ENCODE measurements at places on chromosomes 1 and 21.

GRCh38 chr1:231665726-231666125 is 39.1 kb downstream of the DISC1 start:
- DNase-seq: no peak

DNA sequence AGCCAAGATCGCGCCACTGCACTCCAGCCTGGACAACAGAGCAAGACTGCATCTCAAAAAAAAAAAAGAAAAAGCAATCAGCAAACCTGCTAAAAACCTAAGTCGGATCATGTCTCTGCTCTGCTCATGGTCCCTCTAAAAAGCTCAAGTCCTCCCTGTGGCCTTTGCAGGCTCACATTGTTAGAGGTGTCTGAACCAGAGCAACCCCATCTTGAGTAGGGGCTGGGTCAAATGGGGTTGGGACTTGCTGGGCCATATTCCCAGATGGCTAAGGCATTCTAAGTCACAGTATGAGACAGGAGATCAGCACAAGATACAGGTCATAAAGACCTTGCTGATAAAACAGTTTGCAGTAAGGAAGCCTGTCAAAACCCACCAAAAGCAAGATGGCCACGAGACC is 3.0 kb upstream of the DRAXIN start:
- DNase-seq: no peak

DNA sequence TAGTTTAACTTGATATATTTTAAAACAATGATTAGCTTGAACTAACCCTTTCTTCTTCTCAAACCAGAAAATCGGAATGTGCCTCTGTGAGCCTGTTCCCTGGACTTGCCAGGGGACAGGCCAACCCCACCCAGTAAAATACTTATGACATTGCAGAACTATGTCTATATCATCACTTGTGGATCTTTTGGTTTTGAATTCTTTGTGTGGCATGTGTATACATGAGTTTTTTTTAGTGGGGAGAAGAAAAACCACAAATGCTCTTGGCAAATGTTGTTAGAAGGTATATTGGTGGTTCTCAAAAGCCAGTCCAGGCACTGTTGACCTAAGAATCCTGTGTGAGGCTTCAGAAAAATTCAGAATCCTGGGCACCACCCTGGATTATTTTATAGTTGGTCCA is 347.4 kb downstream of the SIPA1L2 start:
- no peak for DNase-seq

GRCh38 chr1:186761358-186761757 is 67.4 kb upstream of the PLA2G4A start:
- DNase-seq: no peak

DNA sequence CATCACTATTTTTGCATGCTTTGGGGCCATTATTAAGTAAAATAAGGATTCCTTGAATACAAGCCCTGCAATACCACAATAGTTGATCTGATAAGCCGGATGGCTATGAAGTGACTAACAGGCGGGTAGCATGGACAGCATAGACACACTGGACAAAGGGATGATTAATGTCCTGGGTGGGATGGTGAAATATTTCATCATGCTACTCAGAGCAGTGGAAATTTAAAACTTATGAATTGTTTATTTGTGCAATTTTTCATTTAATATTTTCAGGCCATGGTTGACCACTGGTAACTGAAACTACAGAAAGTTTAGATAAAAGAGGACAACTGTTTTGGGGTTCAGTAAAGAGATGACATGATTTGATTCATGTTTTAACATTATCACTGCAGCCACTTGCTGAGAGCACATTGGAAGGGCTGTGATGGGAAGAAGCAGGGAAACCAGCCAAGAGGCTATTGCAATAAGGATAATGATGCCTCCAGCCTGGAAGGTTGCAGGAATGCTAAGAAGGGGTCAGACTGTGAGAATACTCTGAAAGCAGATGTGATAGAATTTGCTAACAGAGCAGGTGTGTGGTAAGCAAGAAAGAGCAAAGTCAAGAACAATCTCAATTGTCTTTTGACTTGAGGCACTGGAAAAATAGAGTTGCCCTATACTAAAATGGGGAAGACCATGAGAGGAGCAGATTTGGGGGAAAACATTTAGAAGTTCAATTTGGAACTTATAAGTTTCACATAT is 62.5 kb upstream of the TNFSF4 start:
- no peak for DNase-seq

DNA sequence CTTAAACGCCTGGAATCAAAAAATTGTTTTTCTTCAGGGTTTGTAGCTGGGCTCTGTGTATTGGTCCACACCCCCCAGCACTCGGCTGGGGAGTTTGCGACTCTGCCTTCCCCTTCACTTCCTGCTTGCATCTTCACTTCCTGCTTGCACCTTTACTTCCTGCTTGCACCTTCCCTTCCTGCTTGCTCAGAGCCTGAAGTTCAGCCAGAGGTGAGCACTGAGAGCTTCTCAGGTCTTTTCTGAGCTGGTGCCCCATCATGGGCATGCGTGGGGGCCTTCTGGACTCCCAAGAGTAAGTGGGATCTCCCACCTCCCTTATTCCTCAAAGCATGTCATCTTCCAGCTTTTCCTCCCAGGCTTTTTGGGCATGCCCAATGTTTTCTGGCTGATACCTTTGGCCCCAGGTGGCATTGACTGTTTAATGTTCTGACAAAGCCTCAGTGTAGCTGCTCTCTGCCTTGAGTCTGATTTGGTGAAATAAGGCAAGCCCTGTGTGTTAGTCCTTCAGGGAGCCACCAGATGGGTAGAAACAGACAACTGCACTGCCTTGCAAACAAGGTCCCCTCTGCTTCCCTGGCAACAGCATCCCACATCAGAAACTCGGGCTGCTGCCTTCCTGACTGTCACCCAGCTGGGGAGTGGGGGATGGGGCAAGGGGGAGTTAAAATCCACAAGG is 3.5 kb downstream of the KRTAP10-2 start:
- DNase-seq: no peak

GRCh38 chr1:200305806-200306205 is 104.0 kb downstream of the ZNF281 start:
- DNase-seq: no peak

All from right kidney (tissue), 9 donors.